Activated CD4-positive, alpha-beta T cell treated with anti-CD3 and anti-CD28 coated beads, Interleukin-2, amount 50 U/mL, for 24 hours (primary cell): ENCODE measurements at places on chromosomes 5 and 9.

GRCh38 chr5:139688751-139689372, 40.7 kb downstream of the CXXC5 start:
- DNase-seq, result no peak

- DNase-seq, result no peak
These were observed 33.3 kb downstream of the PUM3 start for GRCh38 chr9:2810420-2811075.

DNA sequence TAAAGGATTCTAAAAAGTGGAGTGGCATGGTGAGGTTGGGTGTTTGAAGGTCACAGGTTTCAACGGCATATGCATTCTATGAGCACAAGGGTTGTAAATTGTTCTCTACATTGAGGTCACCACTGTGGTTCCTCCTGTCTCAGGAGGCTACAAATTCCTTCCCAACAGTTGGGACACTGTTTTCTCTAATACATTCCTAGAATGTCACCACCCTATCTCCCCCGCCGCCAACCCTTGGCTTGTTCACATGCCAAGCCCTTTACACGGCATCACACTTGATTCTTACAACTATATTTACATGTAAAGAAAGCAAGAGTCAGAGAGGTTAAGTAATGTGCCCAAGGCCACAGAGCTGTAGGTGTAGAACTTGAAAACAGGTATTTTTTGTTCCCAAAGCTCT, 315.1 kb downstream of the RAB3C start:
- DNase-seq, result no peak

DNA sequence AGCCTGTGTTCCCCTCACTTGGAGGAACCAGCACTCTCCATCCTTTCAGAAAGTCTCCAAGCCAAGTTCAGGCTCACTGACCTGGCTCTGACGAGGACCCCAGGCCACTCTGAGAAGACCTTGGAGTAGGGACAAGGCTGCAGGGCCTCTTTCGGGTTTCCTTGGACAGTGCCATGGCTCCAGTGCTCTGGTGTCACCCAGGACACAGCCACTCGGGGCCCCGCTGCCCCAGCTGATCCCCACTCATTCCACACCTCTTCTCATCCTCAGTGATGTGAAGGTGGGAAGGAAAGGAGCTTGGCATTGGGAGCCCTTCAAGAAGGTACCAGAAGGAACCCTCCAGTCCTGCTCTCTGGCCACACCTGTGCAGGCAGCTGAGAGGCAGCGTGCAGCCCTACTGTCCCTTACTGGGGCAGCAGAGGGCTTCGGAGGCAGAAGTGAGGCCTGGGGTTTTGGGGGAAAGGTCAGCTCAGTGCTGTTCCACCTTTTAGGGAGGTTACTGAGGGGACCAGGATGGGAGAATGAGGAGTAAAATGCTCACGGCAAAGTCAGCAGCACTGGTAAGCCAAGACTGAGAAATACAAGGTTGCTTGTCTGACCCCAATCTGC, 4.7 kb upstream of the NUP214 start:
- no peak for DNase-seq

DNA sequence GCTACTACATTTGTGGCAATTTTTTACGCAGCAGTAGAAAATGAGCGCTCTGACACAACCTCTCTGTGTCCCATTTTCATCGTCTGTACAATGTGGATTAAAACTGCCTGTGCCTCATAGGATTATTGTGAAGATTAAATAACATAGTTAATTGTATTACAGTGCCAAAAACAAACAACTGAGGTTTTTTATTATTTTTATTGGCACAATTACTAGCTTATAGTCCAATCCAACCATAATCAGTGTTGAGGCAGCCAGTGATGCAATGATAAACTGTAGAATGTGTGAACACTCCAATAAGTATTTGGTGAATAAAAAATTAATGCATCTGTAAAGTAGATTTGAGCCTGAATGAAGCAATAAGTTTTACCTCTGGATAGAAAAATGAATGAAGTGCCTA, 588.3 kb downstream of the DNAH5 start:
- DNase-seq, result no peak

GRCh38 chr5:151451626-151452520, 4.5 kb downstream of the SLC36A1 start:
- DNase-seq, result no peak

DNA sequence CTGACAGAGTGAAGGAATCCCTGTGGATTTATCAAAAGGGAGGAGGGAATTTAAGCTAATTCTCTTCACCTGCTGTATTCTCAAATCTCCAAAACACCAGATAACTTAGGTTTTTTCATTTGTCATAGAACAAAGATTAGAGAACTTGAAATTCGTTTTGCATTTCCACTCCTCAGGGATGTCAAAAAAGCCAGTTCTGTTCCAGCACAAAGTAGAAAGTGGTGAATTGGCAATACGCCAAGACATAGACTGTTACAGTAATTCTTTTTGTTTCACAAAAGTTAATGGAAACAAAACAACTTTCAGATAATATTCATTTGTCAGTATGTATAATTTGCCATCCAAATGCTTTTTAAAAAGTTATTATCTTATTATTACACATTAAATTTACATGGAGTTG, 15.0 kb downstream of the S1PR3 start:
- no peak for DNase-seq

DNA sequence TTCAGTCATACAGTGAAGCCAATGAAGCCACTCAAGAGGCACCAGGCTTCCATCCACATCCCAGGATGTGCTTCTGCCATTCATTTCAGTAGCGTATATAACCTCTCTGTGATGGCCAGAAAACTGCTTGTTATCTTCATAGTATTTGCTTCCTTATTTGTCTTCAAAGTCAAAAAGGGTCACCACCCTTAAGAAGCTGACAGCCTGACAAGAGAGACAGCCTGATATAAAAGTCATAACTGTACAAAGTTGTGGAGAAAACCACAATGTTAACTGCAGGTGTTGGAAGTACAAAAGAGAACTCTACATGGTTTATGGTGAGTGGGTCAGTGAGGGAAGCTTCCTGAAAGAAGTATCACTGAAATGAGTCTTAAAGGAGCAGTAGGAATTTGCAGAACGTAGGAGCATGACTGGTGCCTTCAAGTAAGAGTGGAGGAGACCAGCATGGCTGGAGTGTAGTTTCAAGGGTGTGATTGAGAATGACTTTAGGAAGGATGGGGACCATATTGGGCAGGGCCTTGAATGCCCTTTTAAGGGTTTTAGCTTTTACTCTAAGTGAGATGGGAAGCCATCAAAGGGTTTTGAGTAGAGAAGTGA, 33.7 kb downstream of the NIM1K start:
- no peak for DNase-seq

GRCh38 chr5:160685219-160685618, 166.8 kb downstream of the ATP10B start:
- no peak for DNase-seq

GRCh38 chr9:88535226-88536022, 446 bp downstream of the NXNL2 start:
- DNase-seq, result no peak

DNA sequence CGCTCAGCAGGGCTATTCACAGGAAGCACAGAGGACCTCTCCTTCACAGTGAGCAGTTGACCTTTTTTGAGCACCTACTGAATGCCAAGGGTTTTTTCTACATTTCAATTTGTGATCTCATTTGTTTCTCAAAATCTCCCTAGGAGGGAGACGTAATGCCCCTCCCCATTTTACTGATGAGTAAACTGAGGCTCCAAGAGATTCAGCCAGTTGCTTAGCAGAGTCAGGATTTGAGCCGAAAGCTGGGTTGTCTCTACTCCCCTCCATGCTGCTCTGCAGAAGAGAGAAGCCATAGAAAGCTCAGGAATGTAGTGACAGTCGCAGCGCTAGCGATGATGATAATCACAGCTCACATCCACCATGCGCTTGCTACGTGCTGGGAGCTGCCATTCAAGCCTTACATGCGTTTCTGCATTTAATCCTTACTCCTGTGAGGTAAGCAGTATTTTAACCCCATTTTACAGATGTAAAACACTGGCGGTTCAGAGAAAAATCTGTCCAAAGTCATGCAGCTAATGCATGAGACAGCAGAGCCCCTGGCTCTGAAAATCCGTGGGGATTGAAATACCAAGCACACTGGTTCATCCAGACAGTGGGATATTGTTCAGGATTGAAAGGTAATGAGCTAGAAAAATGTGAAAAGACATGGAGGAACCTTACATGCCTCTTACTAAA, 33.8 kb downstream of the ERGIC1 start:
- DNase-seq, result no peak

DNA sequence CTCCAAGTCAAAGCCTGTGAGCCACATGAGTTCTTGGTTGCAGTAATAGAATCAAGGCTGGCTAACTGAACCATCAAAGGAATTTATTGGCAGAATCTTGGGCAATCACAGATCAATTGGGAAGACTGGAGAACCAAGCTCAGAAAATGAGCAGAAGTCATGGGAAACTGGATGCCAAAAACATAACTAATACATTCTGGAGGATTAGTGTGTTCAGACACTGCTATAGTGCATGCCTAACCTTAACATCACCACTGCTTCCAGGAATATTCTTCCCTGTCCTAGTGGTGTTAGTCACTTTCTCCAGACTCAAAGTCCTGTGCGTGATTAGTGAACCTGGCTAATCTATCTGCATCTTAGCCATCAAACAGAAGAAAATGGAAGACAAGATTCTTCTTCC, 843.7 kb downstream of the EFNA5 start:
- no peak for DNase-seq

GRCh38 chr9:33287087-33287490, 3.2 kb upstream of the NFX1 start:
- no peak for DNase-seq

DNA sequence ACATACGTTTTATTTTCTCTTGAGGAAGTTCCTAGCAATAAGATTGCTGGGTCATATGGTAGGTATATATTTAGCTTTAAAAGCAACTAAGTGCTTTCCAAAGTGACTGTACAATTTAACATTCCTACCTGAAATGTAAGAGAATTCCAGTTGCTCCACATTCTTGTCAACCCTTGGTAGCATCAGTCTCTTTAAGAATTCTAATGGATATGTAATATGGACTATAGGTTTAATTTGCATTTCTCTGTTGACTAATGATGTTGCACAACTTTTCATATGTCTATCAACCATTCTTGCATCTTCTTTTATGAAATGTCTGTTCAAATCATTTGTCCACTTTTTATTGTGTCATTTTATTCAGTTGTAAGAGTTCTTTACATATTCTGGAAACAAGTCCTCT, 6.7 kb upstream of the RASEF start:
- no peak for DNase-seq

DNA sequence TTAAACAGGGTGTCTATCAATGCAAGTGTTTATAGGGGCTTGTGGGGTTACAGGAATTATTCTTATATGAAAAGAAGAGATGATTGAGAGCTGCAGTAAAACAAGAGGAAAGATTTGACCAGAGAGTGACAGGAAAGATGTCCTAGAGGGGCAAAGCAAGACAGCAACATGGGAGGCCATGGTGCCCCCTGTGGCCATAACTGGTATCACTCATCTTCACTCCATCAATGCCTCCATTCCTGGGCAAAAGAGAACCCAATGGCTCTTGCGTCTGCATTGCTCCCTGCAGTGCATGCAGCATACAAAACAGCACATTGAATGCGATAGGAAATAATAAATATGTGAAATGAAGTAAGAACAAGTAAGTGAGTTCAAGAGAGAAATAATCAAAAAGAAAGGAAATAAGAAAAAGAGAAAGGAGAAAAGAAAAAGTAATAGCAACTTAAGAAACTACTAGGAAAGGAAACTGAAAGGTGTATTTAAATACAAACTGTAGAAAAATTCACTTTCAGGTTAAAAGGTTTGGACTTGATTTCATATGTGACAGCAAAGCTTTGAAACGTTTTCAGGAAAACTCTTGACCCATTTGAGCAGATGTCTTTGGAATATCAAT, 206.6 kb downstream of the SEMA5A start:
- DNase-seq, result no peak

DNA sequence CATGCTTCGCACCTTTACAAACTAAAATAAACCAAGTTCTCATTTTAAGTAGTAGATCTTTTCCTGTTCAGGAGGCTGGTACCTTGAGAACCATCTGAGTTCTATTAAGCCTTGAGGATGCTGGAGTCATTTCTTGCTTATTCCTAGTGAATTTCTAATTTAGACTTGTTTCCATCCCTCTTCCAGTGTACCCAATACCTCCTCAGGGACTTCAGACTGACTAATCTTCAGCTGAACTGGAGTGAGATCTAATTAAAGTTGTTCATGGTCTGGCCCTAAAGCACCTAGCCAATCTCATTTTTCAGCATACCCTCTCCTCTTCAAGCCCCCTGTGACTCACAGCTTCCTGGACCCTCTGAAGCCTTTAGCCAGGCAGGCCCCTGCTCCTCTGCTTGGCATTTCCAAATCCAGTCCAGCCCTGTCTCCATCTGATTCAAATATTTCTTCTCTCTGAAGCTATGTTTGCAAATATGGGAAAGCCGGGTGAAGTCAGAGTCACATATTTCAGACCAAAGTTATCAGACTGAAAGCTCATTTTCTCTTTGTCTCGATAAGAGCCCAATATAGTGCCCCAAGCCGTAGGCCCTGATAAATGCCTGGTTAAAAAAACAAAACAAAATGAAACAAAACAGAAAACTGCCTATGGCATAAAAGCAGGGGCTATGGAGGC, 19.4 kb upstream of the TNFSF15 start:
- DNase-seq, result no peak

- DNase-seq, result no peak
These were observed 359.9 kb downstream of the CYLC2 start for GRCh38 chr9:103355000-103355399.

DNA sequence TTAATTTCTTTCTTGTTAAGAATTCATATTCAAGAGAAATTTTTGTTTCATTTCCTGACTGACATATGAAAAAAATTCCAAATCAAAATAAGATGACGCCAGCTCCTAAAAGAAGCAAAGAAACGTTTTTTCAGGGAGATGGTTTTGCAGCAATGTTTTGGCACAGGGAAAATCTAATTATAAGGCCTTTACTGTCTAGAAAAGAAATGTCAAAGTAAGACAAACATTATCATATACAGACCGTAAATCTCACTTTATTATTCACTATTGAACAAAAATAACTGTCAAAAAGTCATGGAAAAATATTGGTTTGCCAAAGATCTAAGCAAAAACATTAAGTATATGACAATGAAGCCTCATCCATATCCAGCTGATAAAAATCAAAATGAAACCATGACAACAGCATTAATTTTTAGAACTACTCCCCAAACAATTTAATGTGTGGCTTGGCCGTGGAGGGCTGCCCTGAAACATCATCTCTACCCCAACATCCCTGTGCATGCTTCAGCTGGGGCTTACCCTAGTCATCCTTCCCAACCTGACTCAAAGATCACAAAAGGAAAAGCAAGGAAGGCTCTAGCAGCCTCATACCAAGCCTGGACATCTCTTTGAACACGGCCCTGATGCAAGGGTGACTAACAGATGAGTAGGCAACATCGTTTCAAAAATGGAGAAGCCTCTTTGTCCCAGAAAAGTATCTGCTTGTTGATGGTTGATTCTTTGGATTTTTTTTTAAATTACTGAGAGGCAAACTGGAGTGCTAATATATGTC, 95.6 kb downstream of the ARSB start:
- no peak for DNase-seq

GRCh38 chr9:33113799-33114547, 37.5 kb upstream of the SMU1 start:
- DNase-seq, result no peak

DNA sequence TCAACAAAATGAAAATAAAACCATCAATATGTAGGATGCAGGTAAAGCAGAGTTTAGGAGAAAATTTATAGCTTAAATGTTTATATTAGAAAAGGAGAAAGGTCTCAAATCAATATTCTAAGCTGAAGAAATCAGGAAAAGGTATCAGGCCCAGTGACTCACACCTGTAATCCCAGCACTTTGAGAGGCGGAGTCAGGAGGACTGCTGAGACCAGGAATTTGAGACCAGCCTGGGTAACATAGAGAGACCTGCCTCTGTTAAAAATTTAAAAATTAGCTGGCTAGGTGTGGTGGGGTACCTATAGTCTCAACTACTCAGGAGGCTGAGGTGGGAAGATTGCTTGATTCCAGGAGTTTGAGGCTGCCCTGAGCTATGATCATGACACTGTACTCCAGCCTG, 32.2 kb downstream of the CCDC69 start:
- no peak for DNase-seq
